ENCODE measurements at places on chromosomes 11 and 22.
A peak's percentile ranks its signal among the peaks of the same experiment; 100 is the strongest.

DNA sequence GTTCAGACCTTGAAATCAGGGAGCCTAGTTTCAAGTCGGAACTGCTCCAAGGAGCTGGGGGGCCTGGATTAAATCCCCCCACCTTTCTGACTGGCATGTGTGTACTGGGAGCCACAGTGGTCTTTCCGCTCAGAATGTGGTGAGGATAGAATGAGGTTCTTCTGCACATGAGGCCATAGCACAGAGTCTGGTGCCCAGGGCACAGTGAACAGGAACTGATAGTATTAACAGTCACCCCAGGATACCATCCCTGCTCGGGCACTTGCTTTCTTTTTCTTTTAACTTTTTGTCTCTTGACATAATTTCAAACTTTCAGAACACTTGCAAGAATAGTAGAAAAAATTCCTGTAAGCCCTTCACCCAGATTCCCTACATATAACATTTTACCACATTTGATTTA, 28.8 kb downstream of the LMO1 start:
- no peak for DNase-seq

DNA sequence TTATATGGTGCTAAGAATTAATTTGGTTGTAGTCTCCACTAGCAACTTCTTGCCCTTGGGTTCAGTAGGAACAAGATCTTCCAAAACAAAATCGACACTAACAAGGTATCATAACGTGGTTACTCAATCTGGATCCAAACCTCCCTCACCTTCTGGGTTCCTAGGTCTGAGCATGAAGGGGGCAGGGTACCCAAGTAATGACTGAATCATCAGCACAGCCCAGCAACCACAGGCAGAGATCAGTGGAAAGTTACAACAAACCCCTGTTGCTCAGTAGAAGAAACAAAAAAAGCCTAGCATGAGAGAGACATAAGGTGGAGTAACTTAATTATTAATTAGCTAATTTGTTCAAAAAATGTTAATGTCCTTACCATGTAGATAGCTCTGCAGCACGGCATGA, 221.4 kb downstream of the BLID start:
- no peak for DNase-seq

- no peak for DNase-seq
Observed at GRCh38 chr11:127385071-127385470, 384.5 kb upstream of the KIRREL3 start.

DNA sequence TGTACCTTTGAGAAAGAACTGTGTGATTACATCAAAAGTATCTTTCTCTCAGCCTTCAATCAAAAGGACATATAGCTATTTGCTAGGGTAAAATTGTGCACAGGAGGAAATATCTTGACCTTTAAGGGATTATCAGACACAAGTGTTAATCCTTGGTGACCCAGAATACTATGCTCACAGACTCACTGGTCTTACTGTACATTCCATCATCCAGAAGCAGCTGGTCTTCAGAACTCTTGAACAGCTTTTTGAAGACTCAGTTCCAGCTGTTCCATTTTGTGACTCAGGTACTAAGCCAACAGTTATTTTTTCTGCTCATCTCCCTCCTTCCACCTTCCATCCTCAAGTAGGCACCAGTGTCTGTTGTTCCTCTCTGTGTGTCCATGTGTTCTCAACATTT, 19.8 kb downstream of the ZBED5 start:
- no peak for DNase-seq

GRCh38 chr22:27537501-27537900, 264.1 kb downstream of the MN1 start:
- no peak for DNase-seq

- no peak for DNase-seq
Observed at GRCh38 chr22:50532824-50533796, 3.3 kb upstream of the TYMP start.

- DNase-seq, result no peak
Observed at GRCh38 chr11:81829976-81830375, 903.7 kb downstream of the FAM181B start.

DNA sequence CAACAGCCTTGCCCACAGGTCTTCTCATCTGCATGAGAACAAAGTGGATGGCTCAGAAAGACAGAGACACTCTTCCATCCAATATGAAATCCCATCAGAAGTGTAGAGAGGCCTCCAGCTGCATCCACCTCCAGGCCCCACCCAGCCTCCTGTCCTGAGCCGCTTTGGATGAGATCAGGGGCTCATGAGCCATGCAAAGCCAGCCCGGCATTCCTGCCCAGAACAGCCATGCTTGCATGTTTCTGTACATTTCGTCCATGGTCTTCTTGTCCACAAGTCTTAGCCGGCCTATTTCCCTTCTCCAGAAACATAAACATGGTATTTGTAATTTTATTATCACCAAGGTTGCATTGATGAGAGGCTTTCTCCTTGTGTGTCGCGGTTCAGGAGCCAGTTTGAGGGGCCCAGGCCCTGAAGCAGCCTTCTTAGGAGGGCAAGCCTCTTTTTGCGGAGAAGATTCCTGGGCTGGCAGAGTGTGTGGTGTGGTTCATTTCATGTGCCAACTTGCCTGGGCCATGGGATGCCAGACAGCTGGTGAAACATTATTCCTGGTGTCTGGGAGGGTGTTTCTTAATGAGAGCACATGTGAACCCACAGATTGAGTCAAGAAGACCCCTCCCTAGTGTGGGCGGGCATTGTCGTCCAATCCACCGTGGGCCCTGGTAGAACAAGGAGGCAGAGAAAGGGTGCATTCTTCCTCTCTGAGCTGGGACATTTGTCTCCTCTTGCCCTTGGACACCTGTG, 928.9 kb downstream of the TBC1D22A start:
- no peak for DNase-seq

GRCh38 chr22:26857169-26857568, 199.8 kb downstream of the MIAT start:
- DNase-seq, result no peak

DNA sequence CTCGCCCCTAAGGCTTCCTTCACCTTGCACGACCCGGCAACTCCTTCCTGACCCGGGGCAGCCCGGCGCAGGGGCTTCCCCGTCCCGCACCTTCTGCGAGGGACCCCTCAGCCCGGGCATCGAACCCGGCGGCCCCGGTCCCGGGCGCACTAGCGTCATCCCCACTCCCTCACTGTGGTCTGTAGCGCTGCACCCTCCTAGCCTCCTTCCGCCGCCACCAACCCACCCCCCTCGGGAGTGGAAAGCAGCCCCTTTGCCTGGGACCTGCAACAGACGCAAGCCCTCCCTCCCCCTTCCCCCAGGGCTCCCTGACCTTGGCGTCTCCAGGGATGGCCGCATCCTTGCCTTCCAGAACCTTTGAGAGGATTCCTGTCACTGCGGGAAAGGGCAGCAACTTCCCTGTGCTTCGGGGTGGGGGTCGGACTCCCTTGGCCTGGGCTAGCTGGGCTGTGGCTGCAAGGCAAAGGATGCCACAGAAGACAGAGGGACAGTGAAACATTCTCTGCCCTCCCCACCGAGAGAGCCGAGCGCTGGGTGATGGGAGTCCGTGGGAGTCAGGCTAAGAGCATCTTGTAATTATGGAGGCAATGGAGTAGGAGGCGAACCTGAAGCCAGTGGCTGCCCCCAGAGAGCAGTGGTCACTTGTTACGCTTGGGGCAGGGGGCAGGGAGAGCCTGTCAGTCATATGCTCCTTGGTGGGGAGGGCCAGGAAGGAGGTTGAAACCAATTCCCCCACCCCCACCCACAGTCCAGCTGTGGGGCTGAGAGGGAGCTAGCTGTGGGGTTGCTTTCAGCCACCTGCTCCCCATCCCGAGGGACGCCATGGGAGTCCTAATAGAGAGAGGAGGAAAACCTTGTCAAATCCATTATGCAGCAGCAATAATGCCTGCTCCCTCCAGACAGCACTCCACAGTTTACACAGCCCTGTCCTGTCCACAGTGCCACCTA, 920 bp downstream of the TMEM132A start:
- no peak for DNase-seq

DNA sequence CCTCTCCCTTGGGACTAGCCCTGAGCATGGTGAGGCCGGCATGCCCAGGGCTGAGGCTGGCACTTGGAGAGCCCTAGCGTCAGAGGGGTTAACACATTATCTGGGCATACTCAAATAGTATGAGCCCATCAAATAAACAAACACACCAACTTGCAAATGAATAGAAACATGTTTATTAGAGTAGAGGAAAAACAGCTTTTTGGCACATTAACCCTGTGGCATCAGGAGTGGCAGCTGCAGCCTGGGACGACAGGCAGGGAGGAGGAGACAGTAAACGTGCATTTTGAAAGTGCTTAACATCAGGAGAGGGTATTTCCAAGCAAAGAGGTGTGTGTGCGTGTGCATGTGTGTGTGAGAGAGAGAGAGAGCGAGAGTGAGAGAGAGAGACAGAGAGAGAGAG, 684.9 kb downstream of the NTM start:
- peak; percentile 60 for DNase-seq

- no peak for DNase-seq
Observed at GRCh38 chr11:88861618-88862017, 204.2 kb downstream of the GRM5 start.

DNA sequence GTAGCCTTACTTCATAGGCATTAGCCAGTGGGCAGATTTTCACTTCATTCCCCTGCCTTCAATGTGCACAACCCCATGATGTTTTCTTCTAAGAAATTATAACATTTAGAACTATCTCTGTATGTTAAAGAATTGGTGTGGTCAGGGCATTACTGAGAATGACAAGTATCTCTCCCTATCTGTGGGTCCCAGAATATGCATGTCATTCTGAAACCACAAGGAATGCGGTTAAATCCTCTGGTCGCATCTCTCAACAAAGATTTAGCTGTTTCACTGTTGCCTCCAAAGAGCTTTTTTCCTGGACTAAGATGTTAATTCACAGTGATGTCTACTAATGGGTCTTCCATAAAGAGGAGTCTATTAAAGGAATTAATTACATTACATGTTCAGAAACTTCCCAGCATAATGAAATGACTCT, 62.7 kb downstream of the LIF start:
- no peak for DNase-seq

DNA sequence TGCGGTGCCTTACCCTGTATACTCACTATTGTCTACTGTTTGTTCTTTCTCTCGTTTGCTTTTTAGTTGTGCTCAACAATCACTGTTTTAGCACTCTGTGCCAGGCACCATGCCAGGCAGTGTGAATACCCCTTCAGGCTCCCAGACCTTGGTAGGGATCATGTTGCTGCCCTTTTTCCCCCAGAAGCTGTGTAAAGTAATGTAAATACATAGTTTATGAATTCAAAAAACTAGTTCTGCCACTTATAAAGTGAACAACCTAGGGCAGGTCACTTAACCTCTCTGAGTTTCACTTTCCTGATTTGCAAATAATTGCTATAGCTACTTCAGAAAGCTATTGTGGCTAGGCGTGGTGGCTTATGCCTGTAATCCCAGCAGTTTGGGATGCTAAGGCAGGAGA, 81.0 kb upstream of the CTSC start:
- DNase-seq, result no peak

- no peak for DNase-seq
Observed at GRCh38 chr22:48820481-48821345, 1007.0 kb downstream of the BRD1 start.

DNA sequence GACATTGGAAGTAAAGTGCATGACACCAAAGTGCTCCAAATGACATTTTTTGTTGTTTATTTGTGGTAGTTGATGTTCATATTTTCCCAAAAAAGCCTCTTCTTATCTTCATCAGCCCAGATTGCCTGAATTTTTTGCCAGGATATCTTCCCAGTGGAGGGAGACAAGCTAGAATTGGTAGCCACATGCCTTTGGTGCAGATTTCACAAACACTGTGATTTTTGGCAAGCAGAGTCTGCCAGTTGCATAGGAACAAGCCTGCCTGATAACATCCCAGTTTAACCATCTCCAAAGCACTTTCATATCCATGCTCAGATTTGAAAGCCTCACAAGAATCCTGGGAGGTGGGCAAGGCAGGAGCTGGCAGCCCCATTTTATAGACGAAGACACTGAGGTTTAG, 102.3 kb upstream of the SYT13 start:
- no peak for DNase-seq

GRCh38 chr11:61712314-61712713, 32.1 kb downstream of the DAGLA start:
- no peak for DNase-seq

- no peak for DNase-seq
Observed at GRCh38 chr11:73991471-73992006, 8.9 kb upstream of the UCP2 start.

DNA sequence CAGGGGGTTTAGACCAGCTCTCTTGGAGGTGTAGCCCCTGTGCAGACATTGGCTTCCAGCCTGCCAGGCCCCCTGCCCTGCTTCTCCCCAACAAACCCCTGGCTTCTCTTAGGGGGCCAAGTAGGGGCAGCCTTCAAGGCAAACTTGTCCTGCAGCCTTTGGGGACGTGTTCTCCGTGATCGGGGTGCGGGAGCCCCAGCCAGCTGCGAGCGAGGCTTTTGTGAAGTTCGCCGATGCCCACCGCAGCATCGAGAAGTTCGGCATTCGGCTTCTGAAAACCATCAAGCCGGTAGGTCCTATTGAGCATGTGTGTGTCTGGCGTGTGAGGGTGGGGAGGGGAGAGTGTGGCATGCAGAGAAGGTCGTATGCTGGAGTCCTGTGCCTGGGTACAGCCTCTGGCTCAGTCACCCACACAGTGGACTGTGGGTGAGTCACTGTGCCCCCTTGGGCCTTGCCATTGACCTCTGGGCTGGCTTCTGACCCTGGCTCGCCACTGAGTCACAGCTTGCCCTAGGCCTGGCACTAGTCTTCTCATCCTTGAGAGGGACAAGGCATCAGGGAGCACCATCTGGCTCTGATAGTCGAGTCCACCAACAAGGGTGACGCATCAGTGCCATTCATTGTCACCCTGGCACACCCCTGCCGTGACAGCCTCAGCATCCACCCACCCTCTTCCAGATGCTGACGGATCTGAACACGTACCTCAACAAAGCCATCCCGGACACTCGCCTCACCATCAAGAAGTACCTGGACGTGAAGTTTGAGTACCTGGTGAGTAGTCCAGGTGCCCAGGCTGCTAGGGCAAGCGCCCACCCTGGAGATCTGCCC, 11.4 kb downstream of the SLC16A8 start:
- no peak for DNase-seq

GRCh38 chr11:33719587-33719986, 16.6 kb downstream of the CD59 start:
- no peak for DNase-seq

DNA sequence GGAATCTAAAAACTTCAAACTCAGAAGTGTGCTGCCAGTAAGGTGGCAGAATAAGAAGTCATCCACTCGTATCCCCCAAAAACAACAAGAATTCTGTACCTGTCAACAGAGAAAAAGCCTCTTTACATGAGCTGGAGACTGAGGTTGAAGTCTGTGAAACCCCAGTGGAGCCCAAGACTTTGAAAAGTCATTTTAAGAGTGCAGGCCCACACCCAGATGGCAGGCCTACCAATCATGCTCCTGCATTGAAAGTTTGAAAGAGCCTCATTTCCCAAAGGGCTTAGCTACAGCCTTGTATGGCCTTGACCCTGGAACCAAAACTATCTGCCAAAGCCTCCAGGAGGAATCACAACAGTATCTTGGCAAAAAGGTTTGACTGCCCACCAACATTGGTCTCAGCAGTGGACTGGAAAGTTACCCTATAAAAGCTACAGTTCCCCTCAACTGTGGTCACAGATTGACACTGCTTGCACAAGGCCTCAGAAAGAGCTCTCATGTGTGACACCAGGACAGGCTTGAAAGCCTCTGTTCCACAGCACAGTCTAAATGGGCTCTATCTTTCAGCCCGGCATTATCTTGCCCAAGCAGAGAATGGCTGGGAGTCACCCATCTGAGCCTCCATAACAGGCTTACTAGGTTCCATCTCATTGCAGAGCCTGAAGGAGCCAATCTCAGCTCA, 47.7 kb downstream of the SLC22A9 start:
- no peak for DNase-seq
